Cerebellum (tissue), 4 donors: ENCODE measurements at places on chromosomes 13 and 19. TPM values are rescaled to one million over a fixed set of nuclear protein-coding genes. Genes with fewer than 3 reads are reported as not detected.

Gene DNAJC15
- total RNA-seq = 12.0 TPM

Gene CFD
- 1.8 TPM for total RNA-seq

Gene ZNF470
- total RNA-seq = 18.2 TPM

Gene ATP1A3
- 122 TPM for total RNA-seq

Gene FCER2
- total RNA-seq = 0.18 TPM

Gene NKPD1
- 0.54 TPM for total RNA-seq
